Activated T-cell treated with anti-CD3 and anti-CD28 coated beads, Interleukin-2, amount 50 U/mL, for 72 hours (primary cell): ENCODE measurements at places on chromosomes 13 and 19.

- H3K4me3 ChIP-seq = no peak overlapping the region
- no peak overlapping the region for H3K27ac ChIP-seq
- H3K4me1 ChIP-seq = no peaks in the 10 kb centered on the region
- no peak for DNase-seq
- no peaks in the 10 kb centered on the region for H3K36me3 ChIP-seq
Observed at GRCh38 chr19:37979547-37980082, 72.6 kb downstream of the SIPA1L3 start.

DNA sequence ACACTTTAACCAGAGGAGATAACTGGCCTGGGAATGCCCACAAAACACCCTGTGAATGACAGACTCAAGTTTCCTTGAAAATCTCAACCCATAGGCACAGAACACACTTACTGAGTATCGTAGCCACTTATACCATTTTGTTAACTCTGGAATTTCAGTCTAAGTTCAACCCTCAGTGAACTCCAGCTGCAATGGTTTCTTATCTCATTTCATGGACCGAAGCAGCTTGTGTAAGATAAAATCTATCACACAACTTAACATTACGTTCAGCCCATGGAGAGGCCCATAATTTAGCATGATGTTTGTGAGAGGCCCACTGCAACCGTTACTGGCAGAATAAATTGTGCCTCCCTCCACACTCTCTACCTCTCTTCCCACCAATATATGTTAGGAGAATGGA, 323.0 kb downstream of the DNAJC15 start:
- peaks cover 23% of the 10 kb centered on the region for H3K27me3 ChIP-seq
- H3K4me3 ChIP-seq = no peak overlapping the region
- H3K27ac ChIP-seq = no peak overlapping the region
- no peaks in the 10 kb centered on the region for H3K4me1 ChIP-seq
- no peak for DNase-seq

- peak overlapping the region; percentile 51 for H3K4me3 ChIP-seq
- peaks cover 35% of the 10 kb centered on the region for H3K4me1 ChIP-seq
- H3K36me3 ChIP-seq = peaks cover 5% of the 10 kb centered on the region
- H3K27ac ChIP-seq = peak overlapping the region; percentile 30
Observed at GRCh38 chr13:98853771-98854221, 101.3 kb upstream of the SLC15A1 start.

DNA sequence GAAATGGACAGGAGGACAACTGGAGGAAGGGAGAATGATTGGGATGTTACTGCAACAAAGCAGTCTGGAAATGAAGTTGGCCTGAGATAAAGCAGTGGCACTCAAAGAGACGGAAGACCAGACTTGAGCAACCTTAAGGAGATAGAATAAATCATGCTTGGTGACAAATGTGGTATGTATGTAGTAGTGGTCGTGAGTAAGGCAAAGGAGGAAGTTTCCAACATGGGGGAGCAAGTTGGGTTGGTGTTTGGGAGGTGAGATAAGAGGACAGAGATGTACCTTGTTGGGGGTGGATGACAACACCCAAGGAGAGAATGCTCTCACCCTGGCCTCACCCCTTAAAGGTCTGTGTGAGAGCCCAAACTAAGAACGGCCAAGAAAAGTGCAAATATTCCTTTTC, 420.5 kb downstream of the DIAPH3 start:
- no peaks in the 10 kb centered on the region for H3K36me3 ChIP-seq
- no peak for DNase-seq
- H3K4me3 ChIP-seq = no peak overlapping the region
- H3K27me3 ChIP-seq = no peaks in the 10 kb centered on the region
- no peaks in the 10 kb centered on the region for H3K4me1 ChIP-seq

GRCh38 chr13:113539822-113540221, 44.7 kb upstream of the TFDP1 start:
- no peaks in the 10 kb centered on the region for H3K27me3 ChIP-seq
- no peak for DNase-seq
- H3K4me1 ChIP-seq = no peaks in the 10 kb centered on the region
- no peak overlapping the region for H3K4me3 ChIP-seq

- H3K4me1 ChIP-seq = no peaks in the 10 kb centered on the region
- no peak overlapping the region for H3K27ac ChIP-seq
- peaks cover 58% of the 10 kb centered on the region for H3K27me3 ChIP-seq
- DNase-seq = no peak
- no peak overlapping the region for H3K4me3 ChIP-seq
- H3K36me3 ChIP-seq = peaks cover 1% of the 10 kb centered on the region
Observed at GRCh38 chr19:29521291-29522075, 4.3 kb upstream of the VSTM2B start.
